Activated T-cell treated with anti-CD3 and anti-CD28 coated beads, Interleukin-2, amount 50 U/mL, for 4 hours (primary cell): ENCODE measurements at places on chromosomes 13 and 19.

DNA sequence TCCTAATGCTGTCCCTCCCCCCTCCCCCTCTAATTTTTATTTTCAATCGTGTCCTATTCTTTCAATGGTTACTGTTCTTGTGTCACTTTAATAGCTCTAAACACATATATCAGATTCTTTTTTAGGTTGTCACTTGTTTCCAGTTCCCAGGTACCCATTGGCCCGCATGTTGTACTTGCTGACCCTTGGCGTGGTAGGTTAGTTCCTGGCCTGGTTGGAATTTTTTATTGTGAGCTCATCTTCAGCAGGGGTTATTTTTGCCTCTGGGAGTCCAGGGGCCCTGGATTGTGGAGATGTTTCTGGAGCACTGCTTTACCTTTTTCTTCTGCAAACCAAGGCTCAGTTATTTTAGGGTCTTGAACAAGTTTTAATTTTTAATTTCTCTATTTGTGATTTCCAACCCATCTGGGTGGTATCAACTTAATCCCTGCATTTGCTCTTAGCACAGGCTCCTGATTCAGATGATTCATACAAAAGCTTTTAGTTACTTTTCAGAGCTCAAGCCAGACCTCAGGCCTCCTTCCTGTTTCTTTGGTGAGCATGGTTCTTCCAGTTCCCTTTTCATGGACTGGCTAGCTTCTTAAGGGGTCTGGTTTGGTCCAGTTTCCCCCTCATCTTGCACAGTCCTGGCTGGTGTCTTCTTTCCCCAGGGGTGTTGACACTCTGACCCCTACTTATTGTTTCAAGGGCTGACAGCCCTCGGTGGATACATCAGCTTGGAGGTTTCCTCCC lies 220.5 kb downstream of the TM9SF2 start:
- DNase-seq, result no peak

GRCh38 chr13:94009701-94010100 lies 469.8 kb downstream of the DCT start:
- DNase-seq, result no peak

DNA sequence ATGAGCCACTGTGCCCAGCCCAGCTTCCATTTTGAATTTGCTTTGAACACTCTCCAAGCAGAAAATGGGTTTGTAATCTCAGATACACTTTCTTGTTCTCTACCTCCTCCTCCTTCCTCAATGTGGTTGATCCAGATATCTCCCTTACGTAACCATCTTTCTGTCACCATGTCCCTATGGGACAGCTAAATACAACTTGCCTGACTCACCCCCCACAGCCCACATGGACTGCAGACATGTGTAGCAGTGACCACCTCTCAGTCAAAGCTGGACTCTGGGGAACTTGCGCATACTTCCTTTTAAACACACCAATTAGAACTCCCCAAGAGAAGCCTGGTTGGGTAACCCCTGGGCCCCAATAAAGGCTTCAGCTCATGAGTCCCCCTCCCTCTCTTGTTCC lies 10.8 kb upstream of the ZNF799 start:
- no peak for DNase-seq

- DNase-seq, result no peak
Measured at GRCh38 chr13:35630551-35631275, 154.2 kb upstream of the MAB21L1 start.

DNA sequence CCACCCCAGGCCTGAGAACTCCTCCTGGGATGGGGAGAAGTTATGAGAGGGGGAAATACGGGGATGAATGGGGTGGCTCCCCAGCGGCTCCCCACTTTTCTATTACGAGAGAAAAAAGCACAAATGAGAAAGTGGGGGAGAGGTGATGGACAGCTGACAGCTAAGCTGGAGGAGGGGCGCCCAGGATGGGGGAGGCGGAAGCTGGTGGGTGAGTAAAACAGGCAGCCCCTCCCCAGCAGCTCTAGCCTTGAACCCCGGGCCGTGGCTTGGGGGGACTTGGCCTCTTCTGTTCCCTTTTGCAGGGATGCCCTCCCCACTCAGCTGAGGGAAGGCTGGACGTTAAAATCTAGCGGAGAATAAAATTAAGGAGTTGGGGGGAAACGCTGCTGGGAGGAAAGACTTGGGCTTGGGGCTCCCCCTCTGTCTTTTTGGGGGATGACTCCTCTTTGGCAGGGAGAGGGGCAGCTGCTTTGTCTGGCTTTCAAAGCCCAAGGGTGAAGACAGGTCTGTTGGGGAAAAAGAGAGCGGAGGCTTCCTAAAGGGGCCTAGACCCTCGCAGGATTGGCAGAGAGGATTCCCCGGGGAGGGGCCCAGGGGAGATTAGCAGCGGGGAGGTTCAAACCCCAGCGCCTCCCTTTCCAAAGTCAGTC lies 1.4 kb upstream of the SAMD1 start:
- DNase-seq, result no peak

DNA sequence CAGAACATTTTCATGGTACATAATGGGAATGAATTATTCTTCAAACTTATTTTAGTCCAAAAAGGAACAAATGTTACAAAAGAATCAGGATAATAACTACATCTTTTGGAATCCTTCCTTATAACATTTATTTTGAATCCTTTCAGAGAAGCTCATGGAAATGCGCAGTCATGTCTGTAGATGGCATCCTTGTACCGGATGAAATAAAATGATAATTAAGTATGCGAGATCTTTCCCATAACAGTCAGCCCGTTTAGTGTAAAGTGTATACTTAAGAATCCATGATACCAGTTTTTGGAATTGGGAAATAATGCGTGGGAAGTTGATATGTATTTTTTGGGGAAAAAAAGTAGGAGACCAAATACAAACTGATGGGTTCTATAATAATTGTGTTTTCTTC lies 418.8 kb downstream of the GPC5 start:
- no peak for DNase-seq
